Left colon (tissue), 2 donors: ENCODE measurements at places on chromosomes 12 and 14.

DNA sequence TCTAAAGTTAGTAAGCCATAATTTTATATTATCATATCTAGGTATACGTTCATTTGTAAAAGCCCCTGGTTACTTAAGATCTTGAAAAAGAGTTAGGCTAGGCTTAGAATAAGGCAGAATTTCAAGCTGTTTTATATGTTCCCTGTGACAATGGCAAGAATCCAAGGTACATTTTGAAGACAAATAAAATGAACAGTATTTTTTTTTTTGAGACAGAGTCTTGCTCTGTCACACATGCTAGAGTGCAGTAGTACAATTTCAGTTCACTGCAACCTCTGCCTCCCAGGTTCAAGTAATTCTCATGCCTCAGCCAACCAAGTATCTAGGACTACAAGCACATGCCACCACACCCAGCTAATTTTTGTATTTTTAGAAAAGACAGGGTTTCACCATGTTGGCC, 139.2 kb downstream of the DUSP6 start:
- DNase-seq: no peak

GRCh38 chr14:32764131-32764530, 174.5 kb upstream of the NPAS3 start:
- no peak for DNase-seq

- no peak for DNase-seq
These were observed 101.6 kb downstream of the TSPAN9 start for GRCh38 chr12:3178671-3179313.

GRCh38 chr12:97977870-97978405, 515.3 kb downstream of the RMST start:
- DNase-seq: no peak

DNA sequence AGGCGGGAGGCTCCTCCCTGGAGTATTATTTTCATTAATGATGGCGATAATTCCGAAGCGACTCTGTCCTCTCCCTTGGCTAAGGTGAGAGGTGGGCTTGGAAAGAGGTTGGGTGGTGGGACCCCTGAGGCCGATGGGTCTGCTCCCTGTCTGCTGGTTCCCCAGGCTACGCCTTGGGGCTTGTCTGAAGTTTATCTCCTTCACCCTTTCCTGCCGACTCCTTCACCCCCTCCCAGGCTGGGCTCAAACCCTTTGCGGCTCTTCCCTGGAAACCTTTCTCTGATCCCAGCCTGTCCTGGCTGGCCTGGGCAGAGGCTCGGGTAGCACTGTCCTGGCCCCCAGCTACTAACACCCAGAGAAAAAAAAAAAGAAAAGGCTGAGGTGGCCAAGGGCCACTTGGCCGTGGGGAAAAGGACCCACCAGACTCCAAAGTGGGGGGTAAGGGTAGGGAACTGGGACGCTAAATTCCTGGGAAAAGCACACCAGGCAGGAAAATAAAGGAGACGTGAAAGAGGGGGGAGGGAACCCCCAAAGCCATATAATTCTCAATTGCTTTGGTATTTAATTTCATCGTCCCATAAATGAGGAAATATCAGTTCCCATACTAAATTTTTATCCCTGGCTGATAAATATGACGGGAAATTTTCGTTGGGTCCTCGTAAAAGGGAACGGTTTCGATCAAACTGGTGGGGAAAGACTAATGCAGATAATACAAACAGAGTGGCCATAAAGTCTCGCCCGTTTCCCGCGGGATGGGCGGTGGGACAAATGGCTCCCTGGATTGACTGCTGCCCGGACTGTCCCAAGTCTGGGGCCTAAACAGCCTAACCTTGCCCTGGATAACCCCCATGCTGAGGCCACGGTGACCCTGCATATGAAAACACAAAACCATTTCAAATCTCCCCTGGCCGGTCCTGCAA, 2.0 kb upstream of the HOXC10 start:
- DNase-seq: no peak

- DNase-seq: no peak
These were observed 10.4 kb downstream of the LTBR start for GRCh38 chr12:6394398-6394797.

DNA sequence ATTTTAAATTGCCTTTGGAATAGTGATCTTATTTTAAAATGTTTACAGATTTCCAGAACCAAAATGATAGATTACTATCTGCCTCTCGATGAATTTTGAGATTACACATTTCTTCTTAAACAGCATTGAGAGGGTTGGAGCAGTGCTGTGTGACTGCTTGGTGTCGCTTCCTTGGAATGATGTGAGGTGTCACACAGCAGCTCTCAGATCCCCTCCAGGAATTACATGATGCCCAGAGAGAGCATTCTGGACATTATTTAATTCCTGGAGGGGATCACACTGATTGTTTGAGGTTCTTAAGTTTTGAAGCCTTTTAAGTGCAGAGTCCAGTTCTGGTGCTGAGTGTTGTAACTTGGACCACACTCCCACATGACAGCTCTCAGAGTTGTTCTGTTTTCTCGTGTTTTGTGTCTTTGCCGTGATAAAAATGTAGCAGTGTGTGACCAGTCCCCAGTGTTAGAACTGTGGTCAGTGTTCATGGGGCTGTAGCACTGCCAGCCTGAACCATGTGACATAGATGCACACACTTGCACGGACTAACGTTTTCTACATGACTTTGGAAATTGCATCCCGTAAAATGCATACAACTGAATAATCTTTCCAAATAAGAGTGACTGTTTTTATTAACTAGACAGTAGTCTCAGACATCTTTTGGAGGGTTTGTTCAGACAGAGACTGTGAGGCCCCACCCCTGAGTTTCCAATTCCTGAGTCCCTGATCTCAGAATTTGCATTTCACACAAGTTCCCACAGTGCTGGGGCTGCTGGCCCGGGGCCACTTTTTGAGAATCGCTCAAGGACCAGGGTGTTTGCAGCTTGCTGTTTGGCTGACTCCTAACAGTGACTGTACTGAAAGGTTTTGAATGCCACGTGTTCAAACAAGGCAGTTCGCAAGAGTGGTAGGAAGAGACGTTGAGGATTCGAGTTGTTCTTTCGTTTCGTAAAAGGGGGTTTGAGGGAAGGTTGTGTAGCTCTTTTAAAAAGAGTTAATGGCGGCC, 26.0 kb downstream of the XRCC3 start:
- peak; percentile 36 for DNase-seq

DNA sequence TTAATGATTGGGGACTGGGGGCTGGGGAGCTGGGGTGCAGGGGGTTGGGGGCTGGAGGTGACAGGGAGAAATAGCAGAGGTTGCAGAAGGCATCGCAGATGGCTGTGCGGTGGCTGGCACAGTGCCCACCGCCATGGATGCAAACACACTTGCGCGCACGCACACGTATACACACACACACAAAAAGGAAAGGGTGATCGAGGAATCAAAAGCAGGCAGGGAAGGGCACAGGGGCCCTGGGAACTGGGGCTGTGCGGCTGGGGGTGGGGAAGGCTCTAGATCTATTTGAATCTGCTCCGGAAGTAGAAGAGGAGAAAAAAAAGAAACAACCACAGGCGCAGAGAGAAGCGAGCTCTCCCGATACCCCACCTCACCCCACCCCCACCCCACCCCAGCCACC, 39.4 kb downstream of the ZFHX2 start:
- no peak for DNase-seq

DNA sequence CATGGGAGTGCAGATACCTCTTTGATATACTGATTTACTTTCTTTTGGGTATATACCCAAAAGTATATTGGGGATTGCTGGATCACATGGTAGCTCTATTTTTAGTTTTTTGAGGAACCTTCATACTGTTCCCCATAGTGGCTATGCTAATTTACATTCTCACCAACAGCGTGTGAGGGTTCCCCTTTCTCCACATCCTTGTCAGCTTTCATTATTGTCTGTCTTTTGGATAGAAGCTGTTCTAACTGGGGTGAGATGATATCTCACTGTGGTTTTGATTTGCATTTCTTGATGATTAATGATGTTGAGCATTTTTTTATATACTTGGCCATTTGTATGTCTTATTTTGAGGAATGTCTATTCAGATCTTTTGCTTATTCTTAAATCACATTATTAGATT, 44.1 kb upstream of the JDP2 start:
- no peak for DNase-seq

DNA sequence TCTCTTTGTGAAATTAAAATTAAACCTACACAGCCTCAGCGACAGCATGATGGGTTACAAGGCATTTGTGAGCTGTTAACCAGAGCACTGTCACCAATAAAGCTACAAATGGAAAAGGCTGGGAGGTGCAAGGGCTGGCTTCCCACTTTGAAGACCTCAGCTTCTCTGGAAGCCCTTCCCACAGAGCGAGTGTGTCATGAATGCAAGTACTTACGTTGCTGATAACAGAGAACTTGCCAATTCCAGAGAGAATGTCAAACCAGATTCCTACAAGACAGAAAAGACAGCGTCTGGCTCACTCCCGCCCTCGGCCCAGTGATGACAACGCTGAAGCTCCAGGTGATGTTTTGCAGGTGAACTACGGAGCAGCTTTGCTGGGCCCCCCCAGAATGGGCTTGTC, 145.8 kb downstream of the NTF3 start:
- DNase-seq: no peak

DNA sequence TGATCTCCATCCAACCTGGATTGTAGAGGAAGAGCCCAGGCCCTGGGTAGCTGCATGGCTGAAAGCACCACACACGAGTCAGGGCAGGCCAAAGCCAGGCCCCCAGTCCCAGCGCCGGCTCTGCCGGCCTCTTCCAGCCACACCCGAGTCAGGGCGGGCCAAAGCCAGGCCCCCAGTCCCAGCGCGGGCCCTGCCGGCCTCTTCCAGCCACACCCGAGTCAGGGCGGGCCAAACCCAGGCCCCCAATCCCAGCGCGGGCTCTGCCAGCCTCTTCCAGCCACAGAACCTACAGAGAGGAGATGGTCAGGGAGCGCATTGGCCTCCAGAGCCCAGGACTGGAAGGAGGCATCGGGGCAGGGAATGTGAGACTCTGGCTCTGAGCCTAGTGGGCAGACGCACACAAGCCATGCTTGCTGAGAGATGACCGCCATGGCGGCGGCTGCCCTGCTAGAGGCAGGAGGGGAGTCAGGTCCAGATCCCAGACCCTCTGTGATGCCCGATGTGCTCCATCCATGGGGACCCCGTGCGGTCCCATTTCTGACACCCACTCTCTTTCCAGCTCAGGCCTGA, 30.2 kb downstream of the BEGAIN start:
- DNase-seq: no peak

- DNase-seq: peak; percentile 50
These were observed 23.2 kb downstream of the FOS start for GRCh38 chr14:75301666-75302325.

- DNase-seq: peak; percentile 65
These were observed 88.5 kb upstream of the NCOR2 start for GRCh38 chr12:124655698-124656516.

GRCh38 chr12:114770323-114770722, 86.3 kb upstream of the TBX3 start:
- DNase-seq: no peak

GRCh38 chr12:87388376-87388775, 640.8 kb downstream of the C12orf50 start:
- DNase-seq: no peak

DNA sequence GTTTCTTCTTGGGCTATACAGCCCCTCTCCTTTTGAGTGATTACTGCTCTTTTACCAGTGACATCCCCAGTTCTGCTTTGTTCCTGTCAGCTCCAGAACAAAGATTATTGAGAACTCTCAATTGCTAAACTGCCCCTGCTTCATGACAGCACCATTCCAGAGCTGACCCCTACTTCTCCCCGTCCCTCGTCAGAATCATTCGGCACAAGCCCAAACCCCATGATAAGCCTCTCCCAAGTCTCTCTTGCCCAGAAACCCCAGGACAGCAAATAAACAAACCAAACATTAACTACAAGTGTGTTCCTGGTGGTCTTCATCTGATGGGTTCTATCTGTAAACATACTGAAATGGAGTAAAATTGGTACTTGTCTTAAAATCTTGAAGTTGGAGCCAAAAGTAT, 9.3 kb upstream of the DLGAP5 start:
- no peak for DNase-seq

- DNase-seq: no peak
These were observed 1.7 kb downstream of the DYNLL1 start for GRCh38 chr12:120497524-120498150.

DNA sequence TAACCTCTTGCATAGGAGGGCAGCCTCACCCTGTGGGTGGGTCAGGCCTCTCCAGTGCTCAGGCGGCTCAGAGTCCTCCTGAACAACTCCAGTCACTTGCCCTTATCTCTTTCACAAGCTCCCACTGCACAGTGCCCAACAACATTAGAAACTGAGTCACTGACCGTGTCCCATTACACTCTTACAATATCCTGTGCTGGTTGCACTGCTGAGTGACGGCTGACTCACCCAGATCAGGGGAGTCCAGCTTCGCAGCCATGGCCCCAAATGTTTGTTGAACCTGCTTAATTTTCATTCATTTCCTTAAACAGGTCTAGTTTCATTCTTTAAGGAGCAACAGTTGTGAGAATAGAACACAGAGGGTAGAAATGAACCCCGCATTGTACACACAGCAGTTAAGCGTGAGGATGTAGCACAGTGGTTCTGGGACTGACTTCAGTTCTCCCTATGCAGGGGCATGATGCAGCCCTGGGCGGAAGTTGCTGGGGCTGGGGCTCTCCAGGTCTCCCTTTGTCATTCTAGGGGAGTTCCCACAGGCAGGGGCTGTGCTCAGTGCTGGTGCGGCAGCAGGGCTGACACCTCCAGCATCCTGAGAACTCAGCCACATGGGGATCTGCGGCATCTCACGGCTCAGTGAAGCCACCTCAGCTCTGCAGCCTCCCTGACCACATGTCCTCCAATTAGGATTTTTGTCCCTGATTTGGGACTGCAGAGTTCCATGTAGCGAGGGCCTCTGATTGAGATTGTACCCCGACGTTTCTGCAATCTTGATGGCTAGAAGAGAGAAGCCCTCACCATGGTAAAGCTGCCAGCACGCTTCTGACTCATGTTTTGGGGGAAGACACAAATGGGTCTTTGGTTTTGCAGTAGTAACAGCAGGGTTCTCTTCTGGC, 16.1 kb downstream of the GPR68 start:
- no peak for DNase-seq

DNA sequence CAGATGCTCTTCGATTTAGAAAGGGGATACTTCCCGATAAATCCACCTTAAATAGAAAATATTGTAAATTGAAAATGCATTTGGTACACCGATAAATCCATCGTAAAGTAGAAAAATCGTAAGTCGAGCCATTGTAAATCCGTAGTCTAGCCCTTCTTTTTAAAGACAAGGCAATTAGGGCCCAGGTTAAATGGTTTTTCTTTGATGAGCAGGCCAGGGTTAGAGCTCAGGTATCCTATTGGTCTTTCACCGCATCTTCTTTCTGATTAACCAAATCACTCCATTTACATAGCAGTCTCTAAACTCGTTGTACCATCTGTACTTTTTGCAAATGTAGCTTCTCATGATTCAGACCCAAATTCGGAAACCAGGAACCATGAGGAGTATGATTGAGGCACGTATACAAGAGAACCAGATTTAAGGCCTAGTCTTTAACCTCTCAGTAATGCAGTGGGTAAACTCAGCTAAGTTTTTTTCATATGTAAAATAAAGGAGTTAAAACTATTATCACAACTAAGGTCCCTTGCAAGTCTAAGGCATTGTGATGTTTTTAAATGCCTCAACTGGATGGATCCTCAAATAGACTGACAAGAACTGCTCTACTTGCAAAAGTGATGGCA, 2.2 kb upstream of the YAF2 start:
- no peak for DNase-seq
